ENCODE measurements at places on chromosomes 3 and 15.

GRCh38 chr15:30062881-30063280, 19.9 kb upstream of the GOLGA8J start:
- no peak for DNase-seq

DNA sequence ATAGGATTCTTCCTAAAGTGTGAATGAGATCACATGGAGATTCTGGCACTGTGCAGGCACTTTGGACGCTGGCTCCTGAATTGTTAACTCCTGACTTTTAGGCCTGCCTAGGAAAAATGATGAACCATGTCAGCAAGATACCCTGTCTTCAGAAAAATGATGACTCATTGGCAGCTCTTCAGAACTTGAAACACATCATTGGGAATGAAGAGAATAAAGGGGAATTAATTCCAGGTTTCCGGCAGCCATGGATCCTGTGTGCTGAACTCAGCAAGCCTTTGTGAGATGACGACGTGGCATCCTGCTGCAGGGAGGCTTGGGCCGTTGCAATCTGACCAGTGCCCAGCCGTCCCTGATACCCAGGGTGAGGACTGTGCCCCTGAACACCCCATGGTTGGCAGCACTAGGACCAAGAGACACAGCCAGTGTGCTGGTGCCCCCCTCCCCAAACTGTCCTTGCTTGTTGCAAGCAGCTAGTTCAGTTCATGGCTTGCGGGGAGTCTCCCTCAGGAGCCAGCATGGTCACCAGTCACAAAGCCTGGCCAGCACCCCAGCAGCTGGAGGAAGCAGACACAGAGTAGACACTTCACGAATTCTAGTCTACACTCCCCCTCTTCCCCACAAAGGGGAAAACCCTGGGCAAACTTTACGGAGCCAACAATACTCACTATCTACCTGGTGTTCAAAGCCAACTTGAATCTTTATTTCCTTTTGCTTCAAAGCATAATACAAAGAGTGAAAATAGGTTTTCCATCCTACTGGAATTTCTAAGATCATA, 7.8 kb upstream of the LIPC start:
- no peak for DNase-seq

DNA sequence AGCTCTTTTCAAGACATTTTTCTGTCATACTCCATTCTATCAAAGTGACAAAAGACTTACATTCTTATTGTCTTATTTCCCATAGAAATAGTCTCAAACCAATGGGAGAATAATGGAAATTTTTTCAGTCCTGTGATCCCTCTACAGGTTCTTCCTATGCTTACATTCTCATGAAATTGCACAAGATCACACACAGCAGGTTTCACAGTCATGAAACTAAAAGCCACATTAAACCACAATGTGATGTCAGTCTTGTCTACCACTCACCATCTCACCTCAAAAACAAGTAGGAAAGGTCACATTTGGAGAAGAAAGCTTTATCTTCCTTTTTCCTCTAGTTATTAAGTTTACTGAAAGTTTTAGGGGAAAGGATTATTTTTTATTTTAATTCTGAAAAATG, 161.0 kb upstream of the RORA start:
- DNase-seq, result no peak

DNA sequence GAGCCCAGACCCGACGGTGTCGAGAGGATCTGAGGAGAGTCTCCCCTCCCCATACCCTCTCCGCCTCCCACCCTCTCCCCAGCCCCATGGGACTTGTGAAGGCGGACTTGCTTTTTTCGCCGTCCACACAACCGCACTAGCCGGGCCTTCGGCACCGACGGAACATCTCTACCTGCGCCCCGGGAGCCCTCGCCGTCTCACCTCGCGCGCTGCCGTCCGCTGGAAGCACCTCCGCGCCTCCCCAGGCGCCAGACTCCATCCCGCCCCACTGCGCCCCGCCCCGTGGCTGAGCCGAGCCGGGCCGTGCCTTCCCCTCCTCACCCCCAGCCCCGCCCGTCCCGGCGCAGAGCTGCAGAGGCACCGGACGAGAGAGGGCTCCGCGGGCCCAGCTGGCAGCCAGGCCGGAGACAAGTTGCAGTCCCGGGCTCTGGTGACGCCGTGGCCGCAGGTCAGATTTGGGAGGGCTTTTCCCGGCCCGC, at the start of the genes DUOX1 and DUOXA1:
DUOX1 (plus strand) TSS at position 344 of the 479 bp plus-strand sequence. CDS start 1,973 bp downstream, outside the sequence.
DUOXA1 (minus strand) TSS at position 229 of the 479 bp plus-strand sequence. CDS start 6,865 bp downstream, outside the sequence.
- no peak for DNase-seq

DNA sequence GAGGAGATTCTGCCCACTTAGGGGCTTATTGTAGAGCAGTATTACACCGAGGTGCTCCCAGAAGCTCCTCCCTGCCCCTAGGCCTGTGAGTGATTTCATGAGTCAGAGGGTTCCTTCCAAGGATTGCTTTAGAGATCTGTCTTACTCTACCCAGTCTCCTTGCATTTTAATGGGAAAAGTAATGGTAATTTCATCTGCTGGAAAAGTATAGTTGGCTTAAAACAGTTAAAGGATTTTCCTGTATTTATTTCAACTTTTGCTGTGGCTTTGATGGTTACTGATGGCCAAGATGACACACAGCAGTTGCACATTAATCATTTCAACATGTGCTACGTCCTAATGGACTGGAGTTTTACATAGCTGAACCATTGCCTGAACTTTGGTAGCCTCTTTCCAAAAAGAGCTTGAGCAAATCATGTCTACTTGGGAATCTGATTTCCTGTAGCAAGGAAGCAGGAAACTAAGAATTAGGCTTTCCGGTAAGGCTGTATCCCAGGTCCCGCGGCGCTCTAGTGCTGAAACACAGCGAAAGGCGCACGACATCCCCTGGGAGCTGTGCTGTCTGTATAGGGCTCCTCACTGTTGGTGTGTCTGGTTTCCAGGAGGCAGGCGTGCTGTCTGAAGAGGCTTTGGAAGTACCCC, 9.2 kb upstream of the PGPEP1L start:
- no peak for DNase-seq

- no peak for DNase-seq
These were observed 35.6 kb downstream of the FRMD5 start for GRCh38 chr15:44159492-44159891.

GRCh38 chr3:31179768-31180167, 285.3 kb upstream of the GADL1 start:
- no peak for DNase-seq

- DNase-seq, result no peak
These were observed 577.5 kb upstream of the CBLB start for GRCh38 chr3:106446271-106446670.

DNA sequence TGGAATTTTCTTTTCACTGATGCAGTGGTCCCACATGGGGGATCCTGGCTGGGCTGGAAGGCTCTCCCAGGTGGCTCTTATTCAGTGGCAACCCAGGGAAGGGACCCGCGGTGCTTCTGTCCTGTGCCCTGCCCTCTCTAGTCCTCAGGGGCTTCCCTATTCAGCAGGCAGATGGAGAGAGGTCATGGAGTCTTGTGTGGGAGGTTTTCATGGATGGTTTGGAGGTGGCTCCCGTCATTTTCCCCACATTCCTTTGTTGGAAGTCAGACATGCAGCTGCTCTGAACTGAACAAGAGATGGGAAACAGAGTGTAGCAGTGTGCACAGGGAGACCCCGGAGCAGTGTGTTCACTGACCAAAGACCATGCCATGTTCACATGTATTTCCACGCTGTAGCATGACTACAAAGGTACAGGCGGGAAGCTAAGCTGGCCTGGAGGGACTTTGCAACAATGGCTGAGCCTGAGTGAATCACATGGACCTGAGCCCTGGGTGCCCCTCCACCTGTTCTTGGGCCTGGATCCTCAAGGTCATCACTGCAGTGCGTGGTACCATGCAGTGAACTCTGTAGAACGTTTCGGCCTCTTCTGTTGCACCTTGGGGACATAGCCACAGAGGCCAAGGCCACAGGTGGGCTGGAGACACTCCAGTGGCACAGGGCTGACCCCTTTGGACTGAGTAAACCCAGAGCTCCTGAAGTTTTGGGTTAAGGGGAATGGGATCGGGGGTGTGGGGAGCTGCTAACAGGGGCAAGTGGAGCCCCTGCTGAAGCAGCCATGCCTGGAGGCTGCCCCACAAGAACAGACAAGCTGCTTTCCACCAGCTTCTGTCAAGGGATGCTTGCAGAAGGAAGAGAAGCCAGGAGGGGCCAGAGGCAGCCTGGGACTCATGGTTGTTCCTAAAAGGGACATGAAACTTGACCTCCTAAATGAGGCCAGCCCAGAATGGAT, 123.0 kb downstream of the ASB7 start:
- no peak for DNase-seq

DNA sequence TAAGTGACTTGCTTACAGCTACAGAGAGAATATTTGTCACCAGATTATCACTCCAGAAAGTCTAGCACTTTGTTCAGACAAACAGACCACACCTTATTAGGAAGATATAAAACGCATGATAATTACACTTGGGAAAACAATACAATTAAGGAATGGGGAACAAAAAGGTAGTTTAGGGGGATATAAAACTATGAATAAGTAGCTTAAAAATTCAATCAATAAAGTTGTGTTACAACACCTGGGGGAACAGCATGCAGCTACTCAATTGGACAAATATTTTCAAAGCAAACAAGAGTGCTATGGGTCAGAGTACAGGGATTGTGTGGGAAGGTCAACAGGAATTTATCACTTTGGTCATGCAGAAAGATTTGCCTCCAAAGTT, 15.1 kb downstream of the CLDN1 start:
- DNase-seq, result no peak

DNA sequence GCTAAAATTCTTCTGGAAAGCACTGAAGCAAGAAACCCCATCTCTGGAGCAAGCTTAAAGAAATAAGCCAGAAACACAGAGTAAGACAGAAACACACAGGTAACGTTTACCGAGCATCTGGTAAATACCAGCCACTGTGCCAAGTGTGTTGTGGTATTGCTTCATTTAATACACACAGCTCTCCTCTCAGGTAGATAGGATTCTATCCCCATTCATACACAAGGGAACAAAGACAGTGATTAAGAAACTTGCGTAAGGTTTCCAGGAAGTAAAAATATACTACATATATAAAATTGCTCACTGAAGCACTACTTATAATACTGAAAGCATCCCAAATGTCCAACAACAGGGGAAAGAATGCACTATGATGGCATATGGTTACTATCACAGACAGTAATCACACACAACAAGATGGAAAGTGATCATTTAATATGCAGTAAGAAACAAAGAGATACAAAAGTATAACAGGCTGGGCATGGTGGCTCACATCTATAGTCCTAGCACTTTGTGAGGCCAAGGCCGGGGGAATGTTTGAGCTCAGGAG, 27.5 kb downstream of the TAMM41 start:
- DNase-seq, result no peak

GRCh38 chr3:52237657-52238172, 1.2 kb downstream of the TWF2 start:
- DNase-seq, result no peak

GRCh38 chr3:160448845-160449635, 546 bp downstream of the TRIM59 start:
- peak; percentile 7 for DNase-seq

DNA sequence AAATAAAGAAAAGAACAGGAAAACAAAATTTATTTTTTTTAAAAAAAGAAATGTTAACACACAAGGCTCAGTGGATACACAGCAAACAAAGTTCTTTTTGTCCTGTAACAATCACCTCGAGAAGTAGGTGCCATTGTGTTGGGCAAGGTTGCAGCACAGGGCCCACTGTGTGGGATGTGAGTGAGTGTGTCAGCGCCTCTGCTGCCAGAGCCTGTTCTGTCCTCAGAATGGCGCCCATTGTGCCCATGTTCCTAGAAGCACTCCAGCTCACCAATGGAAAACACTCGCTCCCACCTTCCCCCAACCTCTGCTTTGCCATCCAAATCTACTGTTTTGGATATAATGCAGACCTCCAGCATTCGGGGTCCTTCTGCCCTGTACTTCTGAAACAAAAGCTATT, 84.9 kb upstream of the CLDN18 start:
- no peak for DNase-seq

GRCh38 chr3:42871592-42872196, 4.0 kb downstream of the CYP8B1 start:
- DNase-seq, result no peak

- DNase-seq, result no peak
These were observed 3.0 kb upstream of the RYK start for GRCh38 chr3:134253475-134254226.

- DNase-seq, result no peak
These were observed 47.7 kb downstream of the CYP11A1 start for GRCh38 chr15:74319596-74320351.

GRCh38 chr3:128497305-128498126, 4.5 kb upstream of the GATA2 start:
- DNase-seq, result peak; percentile 28

DNA sequence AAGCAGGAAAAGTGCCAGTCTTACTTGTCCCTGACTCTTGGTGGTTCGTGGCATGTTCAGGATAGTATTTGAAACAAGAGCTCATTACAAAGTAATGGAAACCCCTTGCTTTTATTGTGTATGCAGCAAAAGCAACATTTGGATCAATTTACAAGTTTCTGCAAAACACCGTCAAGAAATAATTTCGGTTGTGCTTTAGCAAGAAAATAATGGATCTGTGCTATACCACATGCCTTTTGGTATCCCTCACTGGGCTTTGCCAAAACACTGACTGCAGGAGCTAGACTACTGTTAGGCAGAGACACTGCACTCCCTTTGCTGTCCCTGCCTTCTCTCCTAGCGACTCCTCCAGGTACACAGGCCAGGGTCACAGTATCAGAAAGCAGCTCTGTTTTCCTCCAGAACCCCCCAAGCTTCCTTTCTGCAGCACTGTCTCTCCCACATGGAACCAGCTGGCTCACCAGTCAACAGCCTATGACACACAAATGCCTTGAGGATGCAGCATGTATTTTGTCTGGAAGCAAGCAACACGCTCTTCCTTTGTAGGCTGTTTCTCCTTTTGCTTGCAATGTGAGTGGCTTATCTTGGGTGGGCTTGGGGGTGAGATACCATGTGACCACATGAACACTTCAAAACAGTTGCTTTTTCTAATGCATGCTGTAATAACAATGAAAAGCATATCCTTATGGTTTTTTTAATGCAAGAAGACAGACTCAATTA, 111.4 kb downstream of the PGPEP1L start:
- no peak for DNase-seq

DNA sequence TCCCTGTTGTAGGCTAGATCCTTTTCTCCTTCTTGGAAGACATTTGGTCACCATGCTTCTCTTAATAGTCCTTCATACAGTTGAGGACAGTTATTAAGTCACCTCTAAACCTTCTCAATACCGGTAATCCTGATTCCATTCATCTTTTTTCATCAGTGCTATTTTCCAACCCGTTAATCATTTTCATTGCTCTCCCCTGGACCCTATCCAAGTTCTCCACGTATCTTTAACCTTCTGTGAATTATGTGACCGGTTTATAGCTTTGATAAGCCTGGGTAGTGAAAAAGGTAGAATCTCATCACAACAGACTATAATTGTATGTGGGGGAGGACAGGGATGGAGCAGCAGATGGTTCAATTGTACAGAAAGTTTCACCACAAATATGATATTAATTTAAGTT, 168.5 kb downstream of the MECOM start:
- no peak for DNase-seq
